ENCODE measurements at places on chromosomes 5 and 9.

DNA sequence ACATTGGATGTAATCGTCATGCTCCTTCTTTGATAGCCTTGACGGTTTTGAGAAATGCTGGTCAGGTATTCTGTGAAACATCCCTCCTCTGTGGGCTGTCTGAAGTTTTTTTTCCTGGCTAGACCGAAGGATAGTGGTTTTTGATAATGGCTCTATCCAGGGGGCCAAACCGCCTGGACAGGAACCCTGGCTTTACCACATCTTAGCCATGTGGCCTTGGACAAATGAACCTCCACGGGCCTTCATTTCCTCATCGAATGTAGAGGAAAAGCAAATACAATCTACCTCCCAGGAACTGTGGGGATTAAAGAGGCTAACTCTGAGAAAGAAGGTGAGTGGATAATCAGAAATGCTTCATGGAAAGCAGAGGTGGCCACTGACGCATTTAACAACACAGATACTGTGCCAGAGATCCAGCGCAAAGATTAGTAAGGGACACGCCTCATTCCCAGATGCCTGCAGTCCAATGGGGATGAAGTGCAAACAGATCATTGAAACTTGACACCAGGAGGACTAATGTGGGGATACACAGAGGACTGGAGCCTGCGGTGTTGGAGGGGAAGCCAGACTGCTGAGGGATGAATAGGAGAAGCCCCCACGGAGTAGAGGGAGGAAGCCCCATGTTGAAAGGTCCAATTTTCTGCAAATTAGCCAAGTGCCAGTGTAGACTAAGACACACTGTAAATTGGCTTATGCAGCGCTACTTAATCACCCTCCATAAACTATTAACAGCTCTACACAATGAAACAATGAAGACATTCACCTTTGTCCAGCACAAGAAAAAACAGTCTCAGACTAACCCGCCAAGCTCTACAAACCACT lies 41.6 kb downstream of the MYO10 start:
- DNase-seq = peak; percentile 100

DNA sequence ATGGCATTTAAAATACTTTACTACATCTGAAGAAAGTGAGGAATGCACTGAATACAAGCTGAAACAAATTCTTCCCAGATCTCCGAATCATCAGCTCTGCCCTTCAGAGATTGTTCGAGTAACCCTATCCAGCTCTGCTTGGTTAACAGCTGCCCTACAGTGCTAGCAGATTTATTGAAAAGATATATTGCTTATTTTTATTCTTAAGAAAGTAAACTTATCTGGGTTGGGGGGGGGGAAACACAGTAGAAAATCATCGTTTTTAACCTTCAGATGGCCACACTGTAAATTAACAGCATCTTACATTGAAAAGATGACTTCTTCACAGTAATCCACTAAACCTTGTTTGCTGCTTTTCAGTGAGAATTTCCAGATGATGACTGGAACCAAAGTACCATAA lies 210.8 kb downstream of the NFIB start:
- no peak for DNase-seq

DNA sequence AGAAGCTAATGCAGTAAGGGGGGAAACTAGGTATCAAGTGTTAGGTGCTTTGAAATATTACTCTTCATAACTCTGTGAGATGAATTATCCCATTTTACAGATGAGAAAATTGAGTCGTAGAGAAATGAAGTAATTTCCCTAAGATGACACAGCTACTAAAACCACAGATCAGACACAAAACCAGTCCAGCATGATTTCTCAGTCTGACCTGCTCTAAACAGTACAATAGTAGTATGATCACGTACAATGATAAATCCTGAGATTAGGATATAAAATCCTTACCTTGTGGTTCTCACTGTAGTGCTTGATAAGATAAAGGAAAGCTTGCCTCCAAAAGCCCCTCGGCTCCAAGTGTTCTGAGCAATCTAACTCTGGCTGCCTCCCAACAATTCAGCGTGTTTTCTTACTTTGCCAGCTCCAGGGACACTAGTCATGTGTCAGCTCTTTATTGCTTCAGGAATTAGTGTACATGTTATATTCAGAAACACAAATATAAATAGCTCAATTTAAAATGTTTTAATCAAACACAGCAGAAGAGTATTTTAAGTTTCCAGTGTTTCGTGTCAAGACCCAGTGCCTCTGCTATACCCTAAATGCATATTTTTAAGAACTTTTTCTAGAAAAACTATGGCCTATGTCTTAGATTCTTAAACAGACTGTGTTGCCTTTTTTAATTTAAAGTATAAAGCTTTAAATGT lies 243.6 kb downstream of the DENND1A start:
- peak; percentile 59 for DNase-seq

DNA sequence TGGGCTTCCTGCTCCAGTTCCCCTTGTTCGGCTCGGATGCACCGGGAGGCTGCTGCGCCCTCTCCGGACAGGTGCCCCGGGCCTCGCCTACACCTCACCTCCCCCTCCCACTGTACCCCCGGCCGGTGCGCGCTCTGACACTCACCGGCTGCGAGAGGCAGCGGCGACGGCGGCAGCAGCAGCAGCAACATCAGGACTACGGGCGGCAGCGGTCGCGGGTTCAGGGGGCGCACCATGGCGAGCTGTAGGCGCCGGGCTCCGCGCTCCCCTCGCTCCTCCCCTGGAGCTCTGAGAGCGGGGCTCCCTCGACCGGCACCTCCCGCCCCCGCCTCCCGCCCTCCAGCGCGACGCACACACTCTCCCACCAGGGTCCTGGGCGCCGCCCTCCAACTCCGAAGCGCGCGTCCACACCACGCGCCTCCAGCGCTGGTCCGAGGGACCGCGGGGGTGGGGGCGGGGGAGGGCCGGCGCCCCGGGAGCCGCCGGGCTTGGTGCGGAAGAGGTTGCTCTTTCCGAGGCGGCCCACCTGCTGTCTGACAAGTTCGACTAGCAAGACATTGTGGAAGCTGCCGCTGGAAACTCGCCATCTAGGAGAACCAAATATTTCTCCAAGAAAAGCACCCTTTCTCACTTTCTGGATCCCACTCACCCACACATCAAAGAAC lies at the start of gene GFRA3:
Gene GFRA3, minus strand, starts transcription at position 433 of the 665 bp plus-strand sequence. Its CDS starts 197 bp downstream, at position 236.
- DNase-seq = no peak

DNA sequence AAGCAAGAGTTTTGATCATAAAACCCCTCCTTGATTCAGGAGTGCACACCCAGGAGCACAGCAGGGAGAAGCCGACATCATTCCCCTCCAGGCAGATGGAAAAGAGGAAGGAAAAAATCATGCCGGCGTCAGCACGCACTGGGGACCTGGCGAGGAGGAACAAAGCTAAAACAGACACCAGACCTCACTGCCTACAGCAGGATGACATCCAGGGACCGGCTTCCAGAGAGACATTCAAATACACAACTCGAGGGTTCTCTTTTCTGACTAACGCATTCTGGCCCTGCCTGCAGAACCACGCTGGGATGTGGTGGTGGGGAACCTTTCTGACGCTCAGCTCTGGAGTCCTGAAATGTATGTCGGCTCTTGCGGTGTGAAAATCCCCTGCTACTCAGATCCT lies 2.7 kb downstream of the UBAC1 start:
- no peak for DNase-seq

DNA sequence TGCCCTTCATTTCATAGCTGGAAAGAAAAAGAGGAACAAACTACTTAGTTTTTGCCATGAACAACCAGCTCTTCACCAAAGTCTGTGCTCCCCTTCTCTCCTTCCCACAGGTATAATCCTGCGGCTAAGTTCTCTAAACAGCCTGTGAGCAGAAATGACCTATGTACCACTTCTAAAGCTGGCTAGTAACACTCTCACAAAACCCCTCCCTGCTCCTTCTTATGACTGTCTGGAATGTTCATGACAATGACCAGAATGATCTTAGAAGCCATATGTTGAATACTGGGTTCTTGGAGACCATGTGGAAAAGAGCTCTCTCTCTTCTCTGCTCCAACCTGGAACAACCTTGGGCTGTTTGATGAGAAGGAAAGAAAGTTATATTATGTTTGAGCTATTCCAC lies 12.9 kb upstream of the AMACR start:
- DNase-seq = no peak

DNA sequence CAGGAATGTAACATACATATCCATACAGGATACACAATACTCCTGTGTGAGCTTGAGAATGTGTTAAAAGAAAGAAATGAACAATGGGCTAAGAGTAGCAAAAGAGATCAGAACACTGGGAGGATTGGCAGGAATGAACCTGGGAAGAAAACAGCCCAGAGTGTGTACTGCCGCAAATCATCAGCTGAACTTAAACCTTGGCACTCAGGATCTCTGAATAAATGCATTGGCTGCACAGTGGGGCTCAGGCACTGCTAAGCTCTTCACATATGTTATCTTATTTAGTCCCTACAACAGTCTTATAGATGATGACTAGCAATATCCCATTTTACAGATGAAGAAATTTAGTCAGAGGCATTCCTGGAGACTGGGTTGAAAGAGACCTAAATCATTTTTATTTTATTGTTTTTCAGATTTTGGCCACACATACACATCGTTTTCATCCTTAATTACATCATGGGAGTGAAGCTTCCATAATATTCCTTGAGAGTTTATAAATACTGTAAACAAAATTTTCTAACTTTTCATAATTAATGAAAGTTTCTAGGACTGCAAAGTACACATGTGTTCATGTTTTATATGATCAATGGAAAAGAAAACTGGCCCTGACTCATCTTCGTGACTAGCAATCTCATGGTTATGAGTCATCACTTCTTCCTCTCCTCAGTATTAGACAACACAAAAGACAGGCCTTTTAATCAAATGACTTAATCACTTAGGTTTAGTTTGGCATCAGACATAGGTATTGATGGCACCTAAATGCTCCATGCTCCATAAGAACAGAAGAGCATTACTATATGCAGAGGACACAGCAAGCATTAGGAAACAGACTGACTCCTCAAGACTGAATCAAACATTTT lies 59.2 kb downstream of the CDH18 start:
- peak; percentile 71 for DNase-seq

DNA sequence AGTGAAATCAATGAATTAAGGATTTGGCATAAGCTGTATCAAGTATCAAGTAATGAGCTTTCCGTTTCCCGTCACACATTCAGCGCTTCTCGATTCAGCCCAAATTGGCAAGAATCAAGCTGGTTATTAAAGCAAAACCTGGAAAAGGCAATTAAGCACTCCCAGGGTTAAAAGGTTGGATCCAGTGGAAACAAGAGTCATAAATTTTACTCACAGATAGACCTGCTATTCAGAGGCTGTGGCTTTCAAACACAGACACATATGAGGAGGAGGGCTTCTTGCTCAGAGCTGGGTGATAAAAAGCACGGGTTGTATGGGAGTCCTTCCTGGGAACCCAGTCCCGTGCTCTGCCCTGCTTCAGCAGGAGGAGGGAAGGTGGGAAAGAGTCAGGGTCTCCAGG lies 112.3 kb upstream of the CXCL14 start:
- DNase-seq = no peak

DNA sequence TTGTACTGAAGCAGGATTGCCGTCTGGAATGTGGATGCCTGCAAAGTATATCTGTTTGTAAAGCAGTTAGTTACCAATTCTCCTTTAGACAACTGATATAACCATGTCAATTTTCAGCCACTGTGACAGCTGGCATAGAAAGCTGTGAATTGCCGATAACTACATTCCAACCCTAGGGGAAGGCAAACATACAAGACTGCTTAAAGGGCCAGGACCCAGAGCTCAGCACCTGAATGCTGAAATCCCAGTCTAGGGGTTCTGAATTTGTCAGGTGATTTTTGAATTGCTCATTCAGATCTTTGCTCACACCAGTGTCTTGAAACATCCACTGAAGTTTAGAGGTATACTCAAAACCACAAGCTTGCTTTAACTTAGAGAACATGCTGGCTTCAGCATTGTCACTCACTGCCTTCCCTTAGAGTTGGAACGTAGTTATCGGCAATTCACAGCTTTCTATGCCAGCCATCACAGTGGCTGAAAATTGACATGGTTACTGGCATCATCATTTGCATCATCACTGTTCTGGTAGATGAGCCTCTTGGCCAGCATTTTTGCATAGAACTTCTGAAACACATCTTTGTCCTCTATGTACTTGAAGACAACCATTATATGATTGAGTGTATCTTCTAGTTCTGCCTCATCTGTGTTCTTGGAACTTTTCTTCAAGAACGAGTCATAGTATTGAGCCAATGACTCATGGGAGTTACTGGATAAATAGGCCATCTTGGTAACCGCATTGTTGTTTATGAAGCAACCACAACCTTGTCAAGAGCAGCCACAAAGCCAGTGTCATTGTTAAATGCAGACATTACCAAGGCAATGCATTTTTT lies 82.1 kb downstream of the CCDC192 start:
- DNase-seq = peak; percentile 95

DNA sequence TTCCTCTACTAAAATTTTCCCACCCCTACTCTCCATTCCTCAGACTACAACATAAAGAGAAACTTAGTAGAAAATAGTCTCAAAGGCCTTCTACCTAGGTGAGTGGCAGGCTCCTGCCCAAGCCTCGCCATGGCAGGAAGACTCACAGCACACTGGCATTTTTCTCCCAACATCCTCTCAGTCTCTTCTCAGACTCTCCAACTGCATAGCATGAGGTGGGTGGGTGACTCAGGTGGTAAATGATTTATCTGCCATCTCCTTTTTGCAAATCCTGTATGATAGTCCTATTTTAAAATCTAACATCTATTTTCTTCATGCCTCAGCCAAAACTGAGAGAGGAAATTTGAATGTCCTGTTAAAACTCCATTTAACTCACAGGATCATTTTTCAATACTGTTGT lies 33.5 kb upstream of the GRIA1 start:
- no peak for DNase-seq

DNA sequence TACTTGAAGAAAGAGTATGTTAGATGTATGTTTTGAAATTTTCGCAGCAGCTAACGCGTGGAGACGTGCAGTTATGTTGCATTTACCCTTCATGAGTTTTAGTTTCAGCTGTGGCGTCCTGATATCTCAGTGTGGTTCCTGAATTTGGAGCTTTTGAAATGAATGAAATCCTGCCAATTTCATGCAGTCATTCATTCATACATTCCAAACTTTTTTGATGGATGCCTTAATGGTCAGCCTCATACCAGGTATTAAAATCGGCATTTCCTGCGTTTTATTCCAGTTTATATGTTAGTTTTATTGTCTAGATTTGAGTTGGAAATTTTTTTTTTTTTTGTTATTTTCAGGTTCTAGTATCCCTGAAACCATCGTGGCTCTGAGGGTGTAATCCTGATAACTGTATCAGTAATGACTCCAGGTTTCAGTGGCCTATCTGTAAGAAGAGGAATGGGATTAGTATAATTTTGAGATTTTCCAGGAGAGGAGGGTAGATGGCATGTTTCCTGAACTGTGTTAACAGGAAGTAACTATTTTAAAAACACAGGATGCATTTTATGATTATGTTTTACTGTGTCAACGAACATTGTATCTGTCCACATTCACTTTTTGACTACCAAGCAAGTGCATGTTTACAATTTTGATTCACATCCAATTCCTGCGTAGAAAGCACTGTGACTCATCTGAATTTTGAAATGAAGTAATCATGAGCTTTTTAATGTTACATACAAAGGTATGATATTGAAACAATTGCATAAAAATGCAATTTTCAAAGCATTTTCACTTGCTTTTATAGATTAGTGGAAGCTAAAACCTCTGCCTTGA lies 1.0 kb downstream of the FOCAD start:
- peak; percentile 83 for DNase-seq

GRCh38 chr5:36346896-36347690 lies 45.4 kb upstream of the RANBP3L start:
- DNase-seq = no peak

GRCh38 chr5:133613743-133614142 lies 1.4 kb upstream of the FSTL4 start:
- no peak for DNase-seq

- peak; percentile 22 for DNase-seq
Measured at GRCh38 chr5:68409259-68409658, 193.7 kb downstream of the PIK3R1 start.

GRCh38 chr9:971901-972500 lies 4.5 kb upstream of the DMRT3 start:
- no peak for DNase-seq
